ENCODE measurements at places on chromosomes 2 and 18.

DNA sequence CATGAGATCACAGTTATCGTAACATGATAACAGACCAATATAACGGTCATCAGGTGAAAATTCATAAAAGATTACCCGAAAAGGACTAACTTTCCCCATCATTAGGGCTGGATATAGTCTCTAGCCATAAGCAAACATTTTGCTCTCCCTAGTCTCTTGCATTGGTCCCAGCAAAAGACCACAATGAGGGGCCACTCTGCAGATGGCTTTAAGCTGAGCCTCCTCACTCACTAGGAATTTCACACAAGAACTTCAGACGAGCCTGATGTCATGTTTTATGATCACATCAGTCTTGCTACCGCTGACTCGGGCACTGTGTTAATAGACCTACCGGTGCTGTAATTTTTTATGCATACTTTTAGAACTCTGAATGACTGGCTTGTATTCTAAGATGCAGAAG, 35.2 kb downstream of the STK17B start:
- DNase-seq, result no peak

GRCh38 chr18:3524706-3525105, 74.7 kb downstream of the TGIF1 start:
- DNase-seq, result no peak

DNA sequence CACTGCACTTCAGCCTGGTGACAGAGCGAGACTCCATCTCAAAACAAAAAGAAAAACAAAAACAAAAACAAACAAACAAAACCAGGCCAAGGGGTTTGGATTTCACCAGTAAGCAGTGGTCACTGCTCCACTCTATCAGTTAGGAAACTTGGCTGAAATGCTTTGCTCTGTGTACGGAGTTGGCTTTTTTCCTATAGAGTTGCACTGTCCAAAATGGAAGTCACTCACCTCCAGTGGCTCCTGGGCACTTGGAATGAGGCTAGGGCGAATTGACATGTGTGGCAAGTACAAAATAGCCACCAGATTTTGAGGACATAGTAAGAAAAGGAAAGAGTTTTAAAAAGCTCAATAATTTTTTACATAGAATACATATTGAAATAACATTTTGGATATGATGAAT, 228.7 kb downstream of the LOXHD1 start:
- no peak for DNase-seq

GRCh38 chr2:200089040-200089755, 133.8 kb downstream of the MAIP1 start:
- no peak for DNase-seq

GRCh38 chr18:50240080-50240563, 26.2 kb downstream of the CFAP53 start:
- no peak for DNase-seq

- DNase-seq, result no peak
Measured at GRCh38 chr2:154556607-154557006, 141.9 kb upstream of the KCNJ3 start.

- no peak for DNase-seq
Measured at GRCh38 chr2:207202645-207203044, 36.9 kb upstream of the KLF7 start.

DNA sequence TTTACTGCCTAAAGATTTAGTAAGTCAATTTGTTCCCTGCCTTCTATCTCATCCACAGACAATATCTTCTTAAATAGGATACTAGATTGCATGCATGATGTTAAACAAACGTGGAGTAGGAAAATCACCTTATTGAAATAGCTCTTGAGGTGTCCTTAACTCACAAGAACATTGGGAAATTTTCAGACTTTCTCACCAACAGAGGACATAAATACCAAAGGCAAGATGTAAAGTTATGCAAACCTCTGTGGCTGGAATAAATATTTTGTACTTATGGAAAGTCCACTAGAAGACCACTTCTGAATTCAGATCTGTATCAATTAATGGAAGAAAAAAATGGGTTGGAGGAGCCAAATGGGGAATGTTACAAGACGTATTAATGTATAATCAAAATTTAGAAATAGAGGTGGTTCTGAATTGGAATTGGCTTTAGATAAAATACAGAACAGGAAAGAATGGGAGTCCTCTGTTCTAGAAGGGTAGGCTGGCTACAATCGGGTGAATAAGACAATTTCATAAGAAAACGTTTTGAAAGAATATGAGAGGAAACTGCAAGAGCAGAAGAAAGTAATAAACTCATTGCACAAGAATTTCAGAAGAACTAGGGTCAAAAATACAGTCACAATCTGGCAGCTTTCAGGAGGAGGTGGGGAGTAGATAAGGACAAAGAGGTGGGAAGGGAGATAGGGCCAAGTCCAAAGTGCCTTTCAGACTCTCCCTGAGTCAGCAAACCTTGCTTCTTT, 69.3 kb upstream of the FN1 start:
- DNase-seq, result no peak

- no peak for DNase-seq
Measured at GRCh38 chr2:15038366-15039364, 406.1 kb downstream of the LRATD1 start.

- no peak for DNase-seq
Measured at GRCh38 chr2:118290411-118291250, 202.4 kb downstream of the INSIG2 start.

- DNase-seq, result no peak
Measured at GRCh38 chr18:59988098-59988706, 88.4 kb downstream of the PMAIP1 start.

Data from esophagus squamous epithelium (tissue), 5 donors.